ENCODE measurements at places on chromosomes 3 and 15.
A peak's percentile ranks its signal among the peaks of the same experiment; 100 is the strongest.

DNA sequence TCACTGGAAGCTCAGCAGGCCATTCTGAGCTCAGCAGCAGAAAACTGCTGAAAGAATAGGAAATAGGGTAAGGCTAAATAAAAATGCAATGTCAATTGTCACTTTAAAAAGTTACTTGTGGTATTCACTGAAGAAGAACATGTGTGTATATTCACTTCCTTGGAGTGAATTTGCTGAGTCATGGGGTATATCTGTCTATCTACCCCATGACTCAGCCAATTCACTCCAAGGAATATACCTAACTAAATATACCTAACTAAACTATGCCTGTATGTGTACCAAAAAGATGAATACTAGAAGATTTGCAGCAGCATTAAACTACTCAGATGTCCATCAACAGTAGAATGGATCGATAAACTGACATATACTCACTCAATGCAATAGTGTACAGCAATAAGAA lies 69.5 kb upstream of the KCNAB1 start:
- DNase-seq, result no peak

DNA sequence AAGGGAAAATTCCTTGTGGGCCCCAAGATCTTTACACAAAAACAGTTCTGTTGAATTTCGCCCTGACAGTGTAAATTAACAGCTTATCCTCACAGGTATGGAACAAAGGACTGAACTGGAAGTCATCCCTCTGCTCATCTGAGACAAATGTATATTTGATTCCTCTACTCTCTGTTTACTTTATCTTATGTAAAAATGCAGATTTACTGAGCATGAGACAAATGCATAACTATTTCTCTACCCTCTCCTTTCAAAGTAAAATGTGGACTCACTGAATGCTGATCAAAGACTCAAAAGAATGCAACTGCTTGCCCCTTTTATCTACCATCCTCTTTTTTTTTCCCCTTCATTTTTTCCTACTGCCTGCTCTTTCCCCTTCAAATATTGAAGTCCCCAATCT lies 98.6 kb upstream of the CRBN start:
- no peak for DNase-seq

- DNase-seq, result no peak
Measured at GRCh38 chr3:142602619-142603385, 6.6 kb downstream of the PLS1 start.

- DNase-seq, result peak; percentile 45
Measured at GRCh38 chr15:98801234-98801561, 152.9 kb downstream of the IGF1R start.

- no peak for DNase-seq
Measured at GRCh38 chr3:30751610-30752299, 142.7 kb downstream of the GADL1 start.

DNA sequence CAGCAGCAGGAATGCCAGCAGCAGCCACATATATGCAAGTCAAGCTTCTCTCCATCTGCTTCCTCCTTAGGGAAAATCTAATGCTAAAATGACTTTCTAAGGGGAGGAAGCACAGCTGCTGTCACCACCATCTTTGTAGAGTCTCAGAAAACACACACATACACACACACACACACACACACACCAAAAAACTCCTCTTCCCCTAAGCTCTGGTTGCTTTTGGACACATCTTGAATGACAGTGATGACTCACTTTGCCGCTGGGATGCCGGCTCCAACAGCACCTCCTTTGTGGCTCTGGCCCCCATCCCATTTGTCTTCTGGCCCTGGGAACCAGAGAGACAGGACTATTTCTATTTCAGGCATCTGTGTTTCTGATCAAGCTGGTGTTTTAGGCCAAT lies 124.8 kb upstream of the GOLIM4 start:
- DNase-seq, result no peak

DNA sequence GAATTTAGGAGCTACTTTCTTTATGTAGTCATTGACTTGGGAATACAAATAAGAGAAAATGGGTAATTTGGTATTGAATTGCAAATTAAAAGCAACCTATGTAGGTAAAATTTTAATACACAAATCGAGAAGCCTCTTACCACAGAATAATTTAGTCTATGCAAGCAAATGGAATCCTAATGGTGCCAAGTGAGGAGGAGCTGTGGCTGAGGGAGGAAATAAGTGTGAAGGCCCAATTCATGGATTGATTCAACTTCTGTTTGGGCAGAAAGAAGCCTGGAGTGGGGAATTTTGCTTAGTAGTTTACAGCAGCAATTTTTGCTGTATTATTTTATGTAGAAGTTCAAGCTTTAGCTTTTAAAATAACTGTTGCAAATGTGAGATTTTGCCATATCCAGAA lies 291.9 kb downstream of the OXSM start:
- no peak for DNase-seq

Data from C1 segment of cervical spinal cord (tissue), 14 donors.